ENCODE measurements at places on chromosomes 11 and 22.
A peak's percentile ranks its signal among the peaks of the same experiment; 100 is the strongest.

DNA sequence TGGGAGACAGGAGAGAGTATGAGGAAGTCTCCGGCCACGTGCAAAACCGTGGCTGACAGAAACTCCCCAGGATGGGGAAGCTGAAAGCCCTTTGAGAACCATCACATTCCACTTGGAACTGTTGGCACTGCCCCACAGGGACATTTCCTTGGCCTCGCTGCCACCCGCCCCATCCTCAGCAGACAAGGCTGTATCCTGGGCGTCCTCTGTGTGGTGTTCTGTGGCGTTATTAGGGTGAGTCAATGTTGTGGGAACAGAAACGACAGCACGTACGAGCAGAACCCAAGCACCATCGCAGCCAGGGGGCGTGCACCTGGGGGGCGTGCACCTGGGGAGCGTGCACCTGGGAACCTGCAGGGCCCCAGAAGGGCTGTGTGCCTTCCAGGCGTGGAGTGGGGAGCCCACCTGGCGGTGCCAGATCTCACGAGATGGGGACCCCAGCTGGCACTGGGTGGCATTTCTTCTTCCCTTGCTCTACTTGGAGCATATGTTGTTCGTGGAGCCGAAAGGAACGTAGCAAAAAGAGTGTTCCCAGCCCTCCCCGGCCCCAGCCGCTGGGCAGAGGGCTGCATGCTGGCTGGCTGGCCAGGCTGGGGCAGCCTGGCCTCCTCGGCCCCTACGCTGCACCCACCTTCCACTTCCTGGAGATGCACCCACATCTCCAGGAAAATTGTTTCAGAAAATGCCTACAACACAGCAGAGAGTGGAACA lies 35.4 kb downstream of the NFAM1 start:
- DNase-seq = no peak

DNA sequence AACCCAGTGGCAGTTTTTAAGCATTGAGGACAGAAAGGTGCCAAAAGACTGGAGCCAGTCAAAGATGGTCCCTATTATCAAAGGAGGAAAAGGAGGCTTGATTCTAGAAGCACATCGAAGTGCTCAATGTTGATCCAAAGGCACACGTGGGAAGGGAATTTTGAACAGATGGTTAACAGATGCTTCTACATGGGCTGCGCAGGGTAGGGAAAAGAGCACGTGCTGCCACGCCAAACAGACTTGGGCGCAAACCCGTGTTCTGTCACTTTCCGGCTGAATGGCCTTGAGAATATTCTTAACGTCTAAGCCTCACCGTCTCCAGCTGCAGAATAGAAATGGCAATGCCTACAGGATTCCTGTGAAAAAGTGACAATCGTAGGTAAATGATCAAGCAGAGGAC lies 217.9 kb upstream of the MTNR1B start:
- no peak for DNase-seq

- peak; percentile 68 for DNase-seq
Observed at GRCh38 chr11:111797145-111797581, 31.0 kb upstream of the PPP2R1B start.

DNA sequence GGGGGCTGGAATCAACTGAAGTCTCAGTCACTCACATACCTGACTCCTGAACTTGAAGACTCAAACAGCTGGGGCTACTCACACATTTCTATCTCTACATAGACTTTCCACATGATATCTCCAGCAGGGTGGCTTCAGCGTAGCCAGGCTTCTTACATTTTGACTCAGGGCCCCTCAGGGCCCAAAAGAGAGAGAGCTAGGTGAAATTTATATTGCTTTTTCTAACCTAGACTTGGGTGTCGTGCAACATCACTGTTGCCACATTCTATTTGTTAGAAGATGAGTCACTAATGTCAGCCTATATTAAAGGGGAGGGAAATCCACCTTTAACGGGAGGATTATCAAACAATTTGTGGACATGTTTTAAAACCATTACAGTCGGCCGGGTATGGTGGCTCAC lies 71.9 kb upstream of the RRM1 start:
- no peak for DNase-seq

DNA sequence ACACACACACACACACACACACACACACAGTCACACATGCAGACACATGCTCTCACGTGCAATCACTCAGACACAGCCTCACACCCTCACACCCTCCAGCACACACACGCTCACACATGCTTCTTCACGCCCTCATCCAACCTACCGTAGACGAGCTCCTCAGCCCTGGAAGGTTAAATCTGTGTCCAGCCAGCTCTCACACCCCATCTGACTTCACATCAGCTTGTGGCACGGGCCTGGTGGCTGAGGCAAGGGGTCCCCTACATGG lies 1.3 kb upstream of the SCUBE1 start:
- no peak for DNase-seq

- no peak for DNase-seq
Observed at GRCh38 chr11:71324788-71325417, 72.5 kb upstream of the SHANK2 start.

DNA sequence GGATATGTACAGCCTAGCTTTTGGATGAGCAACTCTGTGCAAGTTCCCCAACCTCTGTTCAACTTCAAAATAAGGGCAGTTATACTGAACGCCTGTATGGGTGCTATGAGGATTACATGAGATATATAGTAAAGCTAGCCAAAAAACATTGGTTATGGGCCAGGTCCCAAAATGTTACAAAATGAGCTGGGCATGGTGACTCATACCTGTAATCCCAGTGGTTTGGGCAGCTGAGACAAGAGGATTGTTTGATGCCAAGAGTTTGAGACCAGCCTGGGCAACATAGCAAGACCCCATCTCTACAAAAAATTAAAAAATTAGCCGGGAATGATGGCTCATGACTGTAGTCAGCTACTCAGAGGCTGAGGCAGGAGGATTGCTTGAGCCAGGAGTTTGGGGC lies 118.4 kb downstream of the TEAD1 start:
- DNase-seq = peak; percentile 88

DNA sequence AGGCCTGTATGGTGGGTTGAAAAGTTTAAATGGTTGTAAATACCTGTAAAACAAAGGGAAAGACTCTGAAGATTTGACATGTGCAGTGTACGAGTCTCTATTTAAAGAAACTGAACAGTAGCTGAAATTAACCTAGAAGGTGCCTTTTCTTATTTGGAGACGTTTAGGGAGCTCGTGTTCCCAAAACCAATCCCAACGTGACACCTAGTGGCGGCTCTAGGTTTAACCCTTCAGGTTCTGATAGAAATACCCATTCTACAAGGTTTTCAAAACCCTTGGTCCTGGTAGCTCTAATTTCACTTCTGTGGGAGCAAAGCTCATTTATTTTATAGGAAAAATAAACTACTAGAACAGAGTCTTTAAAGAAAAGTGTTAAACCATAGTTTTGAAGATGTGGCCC lies 258.3 kb downstream of the LRRC4C start:
- peak; percentile 10 for DNase-seq

- no peak for DNase-seq
Observed at GRCh38 chr11:64566915-64567891, 23.8 kb upstream of the SLC22A12 start.

- DNase-seq = no peak
Observed at GRCh38 chr11:79045800-79046304, 395.0 kb downstream of the TENM4 start.

- DNase-seq = no peak
Observed at GRCh38 chr22:44804327-44804726, 52.0 kb downstream of the ARHGAP8 start.

DNA sequence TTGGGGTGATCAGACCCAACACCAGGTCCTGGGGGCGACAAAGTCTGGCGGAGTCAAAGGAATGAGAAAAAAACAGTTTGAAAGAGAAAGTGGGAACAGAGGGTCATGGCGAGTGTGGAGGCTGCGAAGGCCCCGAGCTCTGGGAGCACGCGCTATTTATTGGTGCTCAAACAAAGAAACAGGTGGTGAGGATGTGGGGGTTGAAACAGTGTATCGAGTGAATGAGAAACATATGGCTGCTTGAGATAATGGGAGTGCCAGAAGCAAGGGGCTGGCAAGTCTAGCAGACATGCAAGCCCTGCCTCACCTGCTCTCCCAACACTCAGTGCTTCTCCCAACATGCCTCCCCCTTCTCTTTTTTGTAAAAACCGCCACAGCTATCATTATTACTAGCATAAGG lies 7.8 kb upstream of the DUSP18 start:
- no peak for DNase-seq

GRCh38 chr11:35802672-35803071 lies 140.1 kb downstream of the TRIM44 start:
- DNase-seq = no peak

DNA sequence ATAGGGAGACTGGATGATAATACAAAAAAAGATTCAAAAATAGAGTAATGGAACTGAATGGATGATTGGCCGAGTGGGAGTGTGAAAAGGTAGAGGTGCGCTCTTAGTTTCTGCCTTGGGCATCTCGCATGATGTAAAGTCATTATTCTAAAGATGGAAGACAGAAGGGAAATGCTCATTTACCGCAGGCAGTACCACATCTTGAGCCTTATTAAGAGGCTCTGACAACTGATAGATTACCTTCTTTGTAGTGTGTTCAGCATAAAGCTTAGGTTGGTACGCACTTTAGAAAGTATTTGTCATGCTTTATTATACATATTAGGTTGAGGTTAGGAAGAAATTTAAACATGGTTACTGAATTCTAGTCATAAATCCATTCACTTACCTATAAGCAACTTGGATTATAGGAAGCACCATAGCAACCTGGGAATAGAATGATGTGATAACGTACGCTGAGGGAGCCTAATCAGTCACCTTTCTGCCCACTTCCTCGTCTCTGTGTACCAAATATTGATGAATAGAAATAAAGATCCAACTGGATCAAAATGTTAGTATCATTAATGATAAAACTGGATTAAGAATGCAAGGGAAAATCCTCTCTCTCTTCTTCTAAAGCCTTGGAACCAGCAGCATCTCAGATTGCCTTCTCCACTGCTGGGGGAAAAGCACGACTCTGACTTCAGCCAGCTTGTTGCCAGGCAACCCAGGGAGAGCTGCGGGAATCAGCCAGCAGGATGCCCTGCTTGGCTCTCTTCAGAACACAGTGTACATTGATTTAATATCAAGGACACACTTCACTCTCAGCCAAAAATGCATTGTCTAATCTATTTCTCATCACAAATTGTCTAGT lies 29.0 kb upstream of the VWA5A start:
- no peak for DNase-seq

- peak; percentile 44 for DNase-seq
Observed at GRCh38 chr22:42364604-42365110, 67.5 kb downstream of the NFAM1 start.

- DNase-seq = no peak
Observed at GRCh38 chr11:85718126-85718943, 32.3 kb upstream of the CCDC89 start.

DNA sequence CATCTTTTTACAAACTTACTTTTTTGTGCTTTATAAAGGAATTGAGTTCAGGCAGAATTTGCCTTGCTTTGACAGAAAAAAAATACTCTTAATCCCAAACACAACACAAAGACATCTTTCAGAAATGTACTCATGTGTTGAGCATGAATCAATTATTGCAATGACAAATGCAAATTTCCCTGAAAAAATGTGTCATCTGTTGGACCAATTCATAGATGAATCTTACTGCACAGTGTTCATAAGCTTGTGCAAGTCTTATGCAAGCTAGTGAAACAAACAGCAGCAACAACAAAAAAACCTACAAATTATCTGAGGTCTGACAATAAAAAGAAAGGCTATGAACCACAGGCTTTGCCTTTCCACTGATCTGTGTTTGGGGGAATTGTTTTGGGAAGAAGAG lies 42.3 kb upstream of the HTATIP2 start:
- DNase-seq = no peak

DNA sequence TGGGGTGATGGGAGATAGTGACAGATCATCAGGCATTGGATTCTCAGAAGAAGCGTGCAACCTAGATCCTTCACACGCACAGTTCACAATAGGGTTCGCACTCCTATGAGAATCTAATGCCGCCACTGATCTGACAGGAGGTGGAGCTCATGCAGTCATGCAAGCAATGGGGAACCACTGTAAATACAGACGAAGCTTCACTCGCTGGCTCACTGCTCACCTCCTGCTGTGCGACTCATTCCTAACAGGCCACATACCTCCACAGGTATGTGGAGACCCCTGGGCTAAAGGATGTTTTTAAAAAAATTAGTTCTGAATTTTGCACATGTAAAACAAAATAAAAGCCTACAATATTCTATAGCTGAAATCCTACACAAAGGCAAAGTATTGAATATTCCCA lies 20.5 kb upstream of the TEAD1 start:
- no peak for DNase-seq
